ENCODE measurements at places on chromosomes 7 and 10. TPM values are rescaled to one million over a fixed set of nuclear protein-coding genes. Genes with fewer than 3 reads are reported as not detected.

The ST8SIA6 gene
- not detected for total RNA-seq

The GNG11 gene
- not detected for total RNA-seq

The AHR gene
- total RNA-seq = 54.6 TPM

The ATRNL1 gene
- total RNA-seq = not detected

GRCh38 chr7:137538361-137538762 is 194.8 kb upstream of the PTN start:
- H3K27ac ChIP-seq = no peak overlapping the region
- H3K4me1 ChIP-seq = no peaks in the 10 kb centered on the region

DNA sequence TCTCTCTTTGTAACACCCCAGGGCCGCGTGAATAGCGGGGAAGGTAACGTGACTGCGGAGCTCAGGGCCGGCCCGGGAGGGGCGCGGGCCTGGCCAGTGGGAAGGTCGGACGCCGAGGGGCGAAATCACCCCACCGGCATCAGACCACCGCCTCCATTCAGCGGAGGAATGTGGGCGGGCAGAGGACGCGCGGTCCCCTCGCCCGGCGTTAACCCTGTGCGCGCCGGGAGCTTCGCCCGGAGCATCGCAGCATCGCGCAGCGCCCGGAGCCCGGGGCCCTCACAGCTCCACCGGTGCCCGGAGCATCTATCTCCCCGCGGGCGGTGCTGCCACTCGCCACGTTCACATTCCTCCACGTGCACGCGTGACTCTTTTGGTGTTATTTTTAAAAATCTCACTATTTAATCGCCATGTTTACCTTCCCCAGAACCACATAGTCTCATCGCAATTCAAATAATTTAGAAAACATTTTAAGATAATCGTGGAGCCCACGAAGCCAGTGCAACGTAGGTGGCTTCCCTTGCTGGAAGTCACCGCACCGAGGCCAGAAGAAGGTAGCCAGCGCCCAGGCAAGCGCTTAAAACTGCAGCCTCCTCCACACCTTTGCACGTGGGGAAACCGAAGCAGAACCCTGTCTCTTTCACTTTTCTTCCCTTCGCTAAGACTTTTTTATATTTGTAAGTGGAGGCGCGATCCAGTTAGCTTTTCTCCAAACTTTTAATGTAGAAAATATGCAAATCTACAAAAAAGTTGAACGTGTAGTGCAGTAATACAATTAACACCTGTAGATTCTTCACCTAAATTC is 21.8 kb downstream of the FGFBP3 start:
- H3K27ac ChIP-seq = no peak overlapping the region
- H3K27me3 ChIP-seq = no peaks in the 10 kb centered on the region
- no peaks in the 10 kb centered on the region for H3K36me3 ChIP-seq
- DNase-seq = peak; percentile 8

DNA sequence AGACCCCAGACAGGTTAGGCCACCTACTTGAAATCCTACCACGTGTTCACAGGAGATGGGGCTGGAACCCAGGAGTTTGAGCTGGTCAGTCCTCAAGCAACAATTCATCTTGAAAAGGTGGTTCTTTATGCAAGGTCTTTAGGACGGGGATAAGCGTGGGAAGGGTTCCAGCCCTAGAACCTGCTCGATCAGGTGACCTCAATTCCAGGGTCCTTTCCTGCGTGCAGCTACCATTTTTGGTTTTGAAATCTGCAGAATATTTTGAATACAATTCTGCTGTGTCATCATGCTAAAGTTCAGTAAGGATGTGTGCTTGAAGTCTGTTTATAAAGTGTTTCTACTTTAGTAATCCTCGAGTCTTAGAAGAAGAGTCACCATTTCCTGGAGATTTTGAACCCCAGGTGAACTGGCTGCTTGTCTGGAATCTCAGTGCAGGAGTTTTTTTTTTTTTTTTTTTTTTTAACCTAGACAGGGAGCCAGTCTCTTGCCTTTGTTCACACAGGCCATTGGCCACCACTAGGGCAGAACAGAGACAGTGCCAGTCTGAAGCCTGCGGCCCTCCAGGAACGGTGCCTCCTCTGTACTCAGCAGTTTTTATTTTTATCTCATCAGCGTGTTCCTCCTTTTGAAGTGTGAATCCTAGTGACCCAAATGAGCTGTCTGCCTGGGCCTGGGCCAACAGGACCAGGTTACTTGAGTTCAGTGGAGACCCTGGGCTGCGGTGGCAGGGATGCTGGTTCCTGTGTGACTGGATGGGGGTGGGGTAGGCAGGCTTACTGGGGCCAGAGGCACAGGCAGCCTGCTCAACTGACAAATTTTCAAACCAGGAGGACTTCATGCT is 54.6 kb downstream of the EEPD1 start:
- DNase-seq = peak; percentile 57
- no peaks in the 10 kb centered on the region for H3K36me3 ChIP-seq
- no peak overlapping the region for H3K4me3 ChIP-seq

DNA sequence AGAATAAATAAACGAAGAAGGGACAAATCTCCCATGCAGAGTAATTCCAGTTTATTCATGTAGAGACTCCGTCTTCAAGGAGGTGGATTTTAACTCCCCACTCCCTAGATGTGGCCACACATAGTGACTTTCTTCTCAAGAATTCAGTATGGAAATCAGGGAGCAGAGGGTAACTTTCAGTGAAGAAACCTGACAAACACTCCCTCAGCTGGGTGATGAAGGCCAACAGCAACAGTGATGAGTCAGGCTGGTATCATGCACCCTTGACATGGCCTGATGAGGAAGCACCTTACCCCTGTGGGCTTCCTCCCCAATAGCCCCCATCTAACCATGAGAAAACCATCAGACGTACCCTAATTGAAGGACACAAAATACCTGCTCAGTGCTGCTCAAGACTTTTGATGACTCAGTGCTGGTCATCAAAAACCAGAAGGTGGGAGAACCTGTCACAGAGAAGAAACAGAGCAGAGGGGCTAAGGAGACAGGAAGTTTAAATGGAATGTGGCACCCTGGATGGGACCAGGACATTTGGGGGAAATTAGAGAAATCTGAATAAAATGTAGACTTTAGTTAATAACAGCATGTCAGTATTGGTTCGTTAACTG is 50.6 kb downstream of the ADAMTS14 start:
- H3K27me3 ChIP-seq = no peaks in the 10 kb centered on the region
- no peaks in the 10 kb centered on the region for H3K4me1 ChIP-seq
- DNase-seq = no peak

GRCh38 chr10:16777473-16778370 is 39.5 kb downstream of the RSU1 start:
- no peak for DNase-seq
- no peak overlapping the region for H3K4me3 ChIP-seq
- no peaks in the 10 kb centered on the region for H3K27me3 ChIP-seq

DNA sequence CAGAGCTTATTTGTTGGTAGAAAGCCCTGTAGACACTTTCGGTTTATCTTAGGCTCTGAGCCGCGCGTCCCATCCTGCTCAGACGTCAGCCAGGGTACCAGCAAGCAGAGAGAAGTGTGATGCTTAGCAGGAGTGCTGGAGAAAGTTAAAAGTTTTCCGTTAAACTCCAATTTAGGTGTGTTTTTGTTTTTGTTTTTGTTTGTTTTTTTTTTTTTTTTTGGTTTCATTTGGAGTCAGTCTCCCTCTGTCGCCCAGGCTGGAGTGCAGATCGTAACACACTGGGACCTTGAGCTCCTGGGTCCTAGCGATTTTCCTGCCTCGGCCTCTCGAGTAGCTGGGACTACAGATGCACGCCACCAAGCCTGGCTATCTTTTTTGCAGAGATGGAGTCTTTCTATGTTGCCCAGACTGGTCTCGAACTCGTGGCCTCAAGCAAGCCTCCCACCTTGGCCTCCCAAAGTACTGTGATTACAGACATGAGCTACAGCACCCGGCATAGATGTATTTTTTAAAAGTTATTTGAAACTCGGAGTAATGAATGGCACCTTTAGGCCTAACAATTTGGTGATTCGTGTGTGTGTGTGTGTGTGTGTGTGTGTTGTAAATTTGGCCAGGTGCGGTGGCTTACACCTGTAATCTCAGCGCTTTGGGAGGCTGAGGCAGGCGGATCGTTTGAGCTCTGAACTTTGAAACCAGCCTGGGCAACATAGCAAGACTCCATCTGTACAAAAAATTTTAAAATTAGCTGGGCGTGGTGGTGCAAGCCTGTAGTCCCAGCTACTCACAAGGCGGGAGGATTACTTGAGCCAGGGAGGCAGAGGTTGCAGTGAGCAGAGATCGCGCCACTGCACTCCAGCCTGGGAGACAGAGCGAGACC is 1.3 kb upstream of the HIP1 start:
- no peak for DNase-seq
- H3K4me1 ChIP-seq = peaks cover 9% of the 10 kb centered on the region
- peak overlapping the region; percentile 78 for H3K27ac ChIP-seq
- no peaks in the 10 kb centered on the region for H3K36me3 ChIP-seq

- H3K36me3 ChIP-seq = peaks cover 17% of the 10 kb centered on the region
- no peak for DNase-seq
- no peaks in the 10 kb centered on the region for H3K27me3 ChIP-seq
- no peak overlapping the region for H3K4me3 ChIP-seq
Measured at GRCh38 chr10:45490277-45490676, 116.3 kb downstream of the ALOX5 start.

GRCh38 chr7:102061981-102062390 is 224.7 kb upstream of the SH2B2 start:
- H3K4me1 ChIP-seq = no peaks in the 10 kb centered on the region
- DNase-seq = peak; percentile 46
- no peaks in the 10 kb centered on the region for H3K36me3 ChIP-seq
- no peaks in the 10 kb centered on the region for H3K27me3 ChIP-seq

GRCh38 chr7:132124575-132124974 is 451.7 kb downstream of the PLXNA4 start:
- no peaks in the 10 kb centered on the region for H3K4me1 ChIP-seq
- no peak overlapping the region for H3K27ac ChIP-seq
- H3K27me3 ChIP-seq = no peaks in the 10 kb centered on the region
- no peaks in the 10 kb centered on the region for H3K36me3 ChIP-seq
- no peak overlapping the region for H3K4me3 ChIP-seq
- no peak for DNase-seq

DNA sequence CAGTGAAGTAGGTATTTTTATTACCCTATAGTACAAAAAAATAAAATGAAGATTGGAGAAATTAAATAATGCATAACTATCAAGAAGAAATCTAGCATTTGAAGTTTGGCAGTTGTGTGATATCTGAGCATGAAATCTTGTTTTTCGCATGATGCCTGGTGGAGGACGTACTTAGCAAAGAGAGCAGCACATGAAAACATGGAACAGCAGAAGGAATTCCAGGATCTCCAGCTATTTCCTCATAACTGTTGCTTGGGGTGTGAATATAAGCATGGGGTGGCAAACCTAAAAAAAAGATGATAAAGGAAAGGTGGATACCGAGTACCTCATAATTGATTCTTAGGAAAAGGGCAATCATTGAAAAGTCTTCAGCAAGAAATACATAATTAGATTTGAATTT is 174.3 kb upstream of the FAM3C start:
- no peaks in the 10 kb centered on the region for H3K4me1 ChIP-seq
- no peak for DNase-seq
- H3K27me3 ChIP-seq = no peaks in the 10 kb centered on the region
- no peaks in the 10 kb centered on the region for H3K36me3 ChIP-seq

DNA sequence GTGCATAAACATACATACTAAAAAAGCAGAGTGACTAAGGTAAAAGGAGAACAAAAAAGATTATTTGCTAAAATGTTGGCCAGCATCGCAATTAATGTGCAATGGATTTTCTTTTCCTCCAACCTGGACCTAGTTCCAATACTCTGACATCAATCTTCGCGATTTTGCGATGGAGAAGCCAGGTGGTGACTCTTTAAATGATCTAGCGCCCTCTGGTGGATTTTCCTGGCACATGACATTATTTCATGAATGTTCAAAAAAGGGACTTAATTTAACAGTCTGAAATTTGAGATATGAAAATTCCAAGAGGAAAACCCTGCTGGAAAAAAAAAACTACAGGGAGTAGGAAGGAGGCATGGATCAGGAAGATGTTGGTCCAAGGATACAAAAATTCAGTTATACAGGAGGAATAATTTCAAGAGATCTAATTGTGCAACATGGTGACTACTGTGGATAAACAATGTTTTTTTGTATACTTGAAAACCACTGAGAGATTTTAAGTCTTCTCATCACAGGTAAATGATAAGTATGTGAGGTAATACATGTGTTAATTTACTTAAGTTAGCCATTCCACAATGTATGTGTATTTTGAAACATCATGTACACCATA is 4.3 kb upstream of the KCNMA1 start:
- H3K27ac ChIP-seq = no peak overlapping the region
- H3K27me3 ChIP-seq = peaks cover 11% of the 10 kb centered on the region
- DNase-seq = peak; percentile 43
- H3K36me3 ChIP-seq = no peaks in the 10 kb centered on the region

DNA sequence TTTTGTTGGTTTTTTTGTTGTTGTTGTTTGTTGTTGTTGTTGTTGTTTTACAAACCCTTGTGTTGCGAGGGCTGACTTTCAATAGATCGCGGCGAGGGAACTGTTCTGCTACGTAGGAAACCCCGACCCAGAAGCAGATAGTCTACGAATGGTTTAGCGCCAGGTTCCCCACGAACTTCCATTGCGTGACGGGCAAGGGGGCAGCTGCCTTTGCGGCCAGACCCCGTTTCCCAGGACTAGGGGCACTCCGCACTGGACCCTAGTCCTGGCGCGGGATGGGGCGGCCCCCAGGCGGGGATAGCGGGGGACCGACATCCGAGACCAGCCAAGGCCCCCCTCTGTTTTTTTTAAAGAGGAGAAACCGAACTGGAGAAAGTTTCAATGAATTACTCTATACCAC is 119.6 kb downstream of the LRRTM3 start:
- DNase-seq = no peak
- no peaks in the 10 kb centered on the region for H3K4me1 ChIP-seq
- no peak overlapping the region for H3K4me3 ChIP-seq

- no peaks in the 10 kb centered on the region for H3K36me3 ChIP-seq
- H3K4me3 ChIP-seq = no peak overlapping the region
- no peak overlapping the region for H3K27ac ChIP-seq
Measured at GRCh38 chr7:104921596-104921995, 92.4 kb upstream of the KMT2E start.

DNA sequence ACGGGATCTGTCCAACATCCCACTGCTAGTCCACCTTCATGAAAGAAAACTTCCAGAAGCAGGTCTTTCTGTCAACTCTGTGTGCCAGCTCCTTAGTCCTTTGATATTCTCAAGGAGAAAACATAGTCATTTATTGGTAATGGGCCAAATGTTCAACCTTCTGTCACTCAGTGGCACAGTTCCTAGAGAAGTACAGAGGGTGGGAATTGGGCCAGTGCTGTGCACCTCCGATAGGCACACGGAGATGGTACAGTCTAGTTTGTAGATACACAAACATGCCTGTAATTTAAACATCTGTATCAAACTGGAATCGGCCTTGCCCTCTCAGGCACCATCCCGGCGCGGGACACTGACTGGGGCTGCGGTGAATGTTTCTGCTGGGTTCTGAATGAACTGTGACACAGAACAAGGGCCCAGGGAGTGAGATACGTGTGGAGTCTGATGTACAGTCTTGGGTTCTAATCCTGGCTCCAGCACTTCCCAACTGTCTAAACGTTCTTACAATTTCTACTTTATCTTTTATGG is 213.9 kb upstream of the SHH start:
- no peak overlapping the region for H3K27ac ChIP-seq
- H3K27me3 ChIP-seq = no peaks in the 10 kb centered on the region
- no peaks in the 10 kb centered on the region for H3K4me1 ChIP-seq

GRCh38 chr10:128178302-128178958 is 52.2 kb upstream of the MKI67 start:
- no peak overlapping the region for H3K27ac ChIP-seq
- no peaks in the 10 kb centered on the region for H3K36me3 ChIP-seq
- H3K27me3 ChIP-seq = no peaks in the 10 kb centered on the region
- H3K4me1 ChIP-seq = peaks cover 13% of the 10 kb centered on the region
- DNase-seq = peak; percentile 19

GRCh38 chr10:65891073-65891981 is 1034.5 kb upstream of the LRRTM3 start:
- no peak for DNase-seq
- H3K4me3 ChIP-seq = no peak overlapping the region
- H3K36me3 ChIP-seq = no peaks in the 10 kb centered on the region
- H3K4me1 ChIP-seq = no peaks in the 10 kb centered on the region
- no peaks in the 10 kb centered on the region for H3K27me3 ChIP-seq
- no peak overlapping the region for H3K27ac ChIP-seq
